ENCODE measurements at places on chromosomes 11 and 22. TPM values are rescaled to one million over a fixed set of nuclear protein-coding genes. Genes with fewer than 3 reads are reported as not detected.
A peak's percentile ranks its signal among the peaks of the same experiment; 100 is the strongest.

Gene ACRV1
- not detected for total RNA-seq

Gene CATSPER1
- total RNA-seq, result 0.26 TPM

Gene BATF2
- 0.90 TPM for total RNA-seq

Gene PANX3
- not detected for total RNA-seq

- H3K4me1 ChIP-seq, result peaks cover 7% of the 10 kb centered on the region
- no peaks in the 10 kb centered on the region for H3K36me3 ChIP-seq
- DNase-seq, result peak; percentile 71
- no peak overlapping the region for H3K27ac ChIP-seq
Measured at GRCh38 chr11:64355078-64355940, 3.7 kb upstream of the RPS6KA4 start.

- no peak overlapping the region for H3K4me3 ChIP-seq
- H3K36me3 ChIP-seq, result no peaks in the 10 kb centered on the region
- DNase-seq, result no peak
- H3K27me3 ChIP-seq, result no peaks in the 10 kb centered on the region
- H3K27ac ChIP-seq, result no peak overlapping the region
Measured at GRCh38 chr11:9155930-9156329, 64.5 kb upstream of the SCUBE2 start.

DNA sequence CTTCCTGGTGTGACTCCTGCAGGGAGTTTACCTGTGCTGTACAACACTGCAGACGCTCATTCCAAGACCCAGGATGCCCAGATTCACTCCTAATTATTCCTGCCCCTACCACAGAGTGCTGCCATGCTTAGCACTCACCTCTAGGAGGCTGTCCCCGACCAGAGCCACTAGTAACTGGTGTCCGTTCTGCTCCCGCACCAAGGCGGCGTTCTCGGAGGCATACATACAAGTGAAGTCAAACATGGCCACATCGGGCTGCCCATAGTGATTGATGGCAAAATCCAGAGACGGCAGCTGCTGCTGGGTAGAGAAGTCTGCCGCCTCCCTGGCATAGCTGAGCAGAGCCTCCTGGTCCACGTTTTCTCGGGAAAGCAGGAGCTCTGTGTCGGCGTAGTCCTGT, 122.3 kb upstream of the BID start:
- DNase-seq, result no peak
- H3K27me3 ChIP-seq, result no peaks in the 10 kb centered on the region
- no peak overlapping the region for H3K4me3 ChIP-seq

DNA sequence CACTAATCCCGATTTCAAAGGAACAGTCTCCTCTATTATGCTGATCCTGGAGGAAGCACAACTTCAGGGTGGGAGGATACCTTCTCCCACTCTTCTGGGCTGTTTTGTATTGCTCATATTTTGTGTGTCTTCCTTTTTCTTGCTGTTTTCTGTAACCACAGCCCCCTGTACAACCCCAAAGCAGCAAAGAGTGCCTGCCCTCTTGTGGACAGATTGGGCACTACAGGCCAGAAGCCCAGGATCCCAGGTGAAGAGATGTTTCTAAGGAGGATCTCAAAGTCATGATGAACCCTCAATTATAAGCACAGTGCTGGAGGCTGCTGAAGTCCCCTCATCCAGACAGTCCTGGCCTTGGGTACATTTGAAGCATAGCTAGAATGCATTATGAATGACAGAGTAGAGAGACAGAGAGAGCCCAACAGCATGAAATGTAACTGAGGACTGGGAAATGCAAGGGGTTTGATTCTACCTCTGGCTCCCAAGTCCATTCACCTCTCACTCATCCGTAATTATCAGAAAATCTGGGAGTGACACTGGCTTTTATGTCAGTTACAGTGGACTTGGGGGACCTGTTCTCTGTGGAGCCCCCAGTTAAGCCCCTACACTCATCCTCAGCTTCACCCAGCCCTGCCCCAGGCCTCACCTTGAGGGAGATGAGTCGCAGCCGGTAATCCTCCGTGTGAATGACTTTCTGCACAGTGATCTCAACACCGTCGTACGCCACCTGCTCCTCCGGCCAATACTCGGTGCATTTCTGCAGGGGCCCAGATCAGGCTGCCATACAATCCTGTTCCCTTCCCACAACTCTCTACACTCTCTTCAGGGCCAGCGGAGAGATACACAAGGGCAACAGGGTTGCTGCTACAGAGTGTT, 6.2 kb upstream of the IGSF22 start:
- peak; percentile 72 for DNase-seq
- H3K4me3 ChIP-seq, result no peak overlapping the region
- H3K36me3 ChIP-seq, result no peaks in the 10 kb centered on the region
- no peak overlapping the region for H3K27ac ChIP-seq
- no peaks in the 10 kb centered on the region for H3K4me1 ChIP-seq
- no peaks in the 10 kb centered on the region for H3K27me3 ChIP-seq

DNA sequence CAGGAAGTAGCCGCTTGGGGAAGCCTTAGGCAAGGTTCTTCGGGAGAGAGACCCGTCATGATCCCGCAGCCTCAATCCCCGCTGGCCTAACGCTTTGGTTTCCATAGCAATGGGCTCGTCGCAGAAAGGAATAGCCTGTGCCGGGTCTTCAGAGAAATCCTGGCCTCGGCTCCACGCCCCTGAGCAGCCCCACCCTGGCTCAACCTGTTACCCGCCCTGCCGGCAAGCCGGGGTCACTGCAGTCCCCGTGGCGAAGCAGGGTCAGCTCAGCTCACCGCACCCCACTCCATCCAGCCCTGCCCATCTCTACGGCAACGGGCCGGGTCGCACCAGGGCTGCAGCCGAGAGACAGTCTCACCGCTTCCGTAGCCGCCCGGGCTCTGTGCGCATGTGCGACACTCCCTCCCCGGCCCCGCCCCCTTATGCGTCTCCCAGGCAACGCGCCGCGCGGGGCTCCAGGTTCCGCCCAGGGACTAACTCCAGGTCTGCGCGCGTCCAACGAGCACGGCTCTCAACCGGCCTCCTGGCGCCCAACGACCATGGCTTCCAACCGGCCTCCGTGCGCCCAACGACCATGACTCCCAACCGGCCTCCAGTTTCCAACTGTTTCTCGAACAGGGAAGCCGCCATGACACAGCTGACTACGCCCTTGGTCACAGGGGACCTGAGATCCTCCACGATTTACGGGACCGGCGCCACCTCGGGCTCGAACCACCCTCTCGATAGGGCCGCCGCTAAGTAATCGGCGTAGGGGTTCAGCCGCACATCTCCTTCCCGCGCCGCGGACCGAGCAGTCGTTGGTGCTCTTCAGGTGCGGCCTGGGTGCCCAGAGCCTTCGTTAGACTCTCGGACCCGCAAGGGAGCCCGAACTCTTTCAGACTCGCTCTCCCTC, at the start of gene DUSP18:
Gene DUSP18, minus strand, starts transcription at position 382 of the 892 bp plus-strand sequence. CDS start 3,872 bp downstream, outside the sequence.
- H3K4me1 ChIP-seq, result no peaks in the 10 kb centered on the region
- DNase-seq, result peak; percentile 96
- H3K36me3 ChIP-seq, result no peaks in the 10 kb centered on the region
- peak within 1 kb of the TSS; percentile 15 for H3K27ac ChIP-seq
- no peaks in the 10 kb centered on the region for H3K27me3 ChIP-seq

DNA sequence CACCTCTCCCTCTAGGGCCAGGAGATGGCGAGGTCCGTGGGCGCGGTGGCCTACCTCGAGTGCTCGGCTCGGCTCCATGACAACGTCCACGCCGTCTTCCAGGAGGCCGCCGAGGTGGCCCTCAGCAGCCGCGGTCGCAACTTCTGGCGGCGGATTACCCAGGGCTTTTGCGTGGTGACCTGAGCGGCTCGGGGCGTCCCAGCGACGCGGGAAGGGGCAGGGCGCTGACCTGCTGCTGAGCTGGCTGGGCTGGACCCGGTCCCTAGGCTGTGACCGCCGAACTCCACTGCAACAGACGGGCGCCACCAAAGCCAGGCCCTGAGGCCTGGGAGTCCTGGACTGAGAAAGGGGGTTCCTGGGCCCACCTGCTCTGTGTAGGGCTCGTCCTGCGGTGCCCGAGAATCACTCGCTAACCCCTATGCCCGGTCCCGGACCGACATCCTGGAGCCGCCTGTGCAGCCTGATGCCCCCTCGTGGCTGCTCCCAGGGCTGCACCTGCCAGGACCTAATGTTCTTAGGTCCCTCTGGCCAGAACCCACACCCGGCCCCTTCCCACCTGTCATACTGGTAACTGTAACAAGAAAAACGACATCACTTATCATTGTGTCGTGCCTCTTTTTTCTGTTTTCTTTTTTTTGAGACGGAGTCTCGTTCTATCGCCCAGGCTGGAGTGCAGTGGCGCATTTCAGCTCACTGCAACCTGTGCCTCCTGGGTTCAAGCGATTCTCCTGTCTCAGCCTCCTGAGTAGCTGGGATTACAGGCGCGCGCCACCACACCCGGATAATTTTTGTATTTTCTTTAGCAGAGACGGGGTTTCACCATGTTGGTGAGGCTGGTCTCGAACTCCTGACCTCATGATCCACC, 15.0 kb downstream of the RHOD start:
- H3K27ac ChIP-seq, result no peak overlapping the region
- no peaks in the 10 kb centered on the region for H3K27me3 ChIP-seq
- peak; percentile 40 for DNase-seq
- H3K4me3 ChIP-seq, result peak overlapping the region; percentile 2
- no peaks in the 10 kb centered on the region for H3K4me1 ChIP-seq

DNA sequence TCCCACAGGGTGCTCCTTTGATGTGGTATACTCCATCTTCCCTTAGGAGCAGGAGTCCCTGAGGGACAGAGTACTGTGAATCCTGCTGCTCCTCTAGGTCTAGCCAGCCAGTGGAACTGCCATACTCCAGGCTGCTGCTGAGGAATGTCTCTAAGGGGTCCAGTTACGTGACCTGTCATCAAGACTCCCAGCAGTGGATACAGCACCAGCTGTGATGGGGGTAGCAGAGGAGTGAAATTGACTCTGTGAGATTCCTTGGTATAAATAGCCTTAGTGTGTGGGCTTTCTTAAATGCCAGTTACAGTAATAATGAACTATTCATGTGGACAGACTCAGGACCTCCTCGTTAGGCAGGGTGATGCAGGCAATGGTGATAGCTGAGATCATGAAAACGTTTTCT, 140.4 kb upstream of the LUZP2 start:
- no peak overlapping the region for H3K27ac ChIP-seq
- H3K27me3 ChIP-seq, result no peaks in the 10 kb centered on the region
- DNase-seq, result no peak
- H3K36me3 ChIP-seq, result no peaks in the 10 kb centered on the region
- no peak overlapping the region for H3K4me3 ChIP-seq

GRCh38 chr11:3109434-3109833, 52.2 kb upstream of the CARS1 start:
- H3K27ac ChIP-seq, result no peak overlapping the region
- H3K27me3 ChIP-seq, result no peaks in the 10 kb centered on the region
- DNase-seq, result peak; percentile 10

DNA sequence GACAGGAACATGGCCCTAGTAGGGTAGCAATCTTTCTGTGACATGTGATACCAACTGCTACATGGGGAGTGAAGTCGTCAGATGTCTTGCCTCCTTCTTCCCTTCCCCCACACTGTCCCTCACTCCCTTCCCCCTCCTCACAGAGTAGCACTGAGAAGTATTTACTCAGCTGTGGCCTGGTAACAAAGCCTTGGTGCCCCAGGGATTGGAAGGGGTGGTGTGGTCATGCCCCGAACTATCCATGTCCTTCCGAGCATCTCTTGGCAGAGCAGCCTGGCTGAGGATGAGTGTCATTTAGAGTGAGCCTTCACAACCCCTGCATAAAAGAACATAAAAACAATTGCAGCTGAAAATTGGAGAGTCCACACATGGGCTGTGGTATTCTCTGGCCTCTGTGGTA, 46.1 kb downstream of the ARFGAP2 start:
- H3K36me3 ChIP-seq, result no peaks in the 10 kb centered on the region
- no peak overlapping the region for H3K4me3 ChIP-seq
- DNase-seq, result no peak
- H3K27me3 ChIP-seq, result no peaks in the 10 kb centered on the region
- H3K4me1 ChIP-seq, result no peaks in the 10 kb centered on the region

DNA sequence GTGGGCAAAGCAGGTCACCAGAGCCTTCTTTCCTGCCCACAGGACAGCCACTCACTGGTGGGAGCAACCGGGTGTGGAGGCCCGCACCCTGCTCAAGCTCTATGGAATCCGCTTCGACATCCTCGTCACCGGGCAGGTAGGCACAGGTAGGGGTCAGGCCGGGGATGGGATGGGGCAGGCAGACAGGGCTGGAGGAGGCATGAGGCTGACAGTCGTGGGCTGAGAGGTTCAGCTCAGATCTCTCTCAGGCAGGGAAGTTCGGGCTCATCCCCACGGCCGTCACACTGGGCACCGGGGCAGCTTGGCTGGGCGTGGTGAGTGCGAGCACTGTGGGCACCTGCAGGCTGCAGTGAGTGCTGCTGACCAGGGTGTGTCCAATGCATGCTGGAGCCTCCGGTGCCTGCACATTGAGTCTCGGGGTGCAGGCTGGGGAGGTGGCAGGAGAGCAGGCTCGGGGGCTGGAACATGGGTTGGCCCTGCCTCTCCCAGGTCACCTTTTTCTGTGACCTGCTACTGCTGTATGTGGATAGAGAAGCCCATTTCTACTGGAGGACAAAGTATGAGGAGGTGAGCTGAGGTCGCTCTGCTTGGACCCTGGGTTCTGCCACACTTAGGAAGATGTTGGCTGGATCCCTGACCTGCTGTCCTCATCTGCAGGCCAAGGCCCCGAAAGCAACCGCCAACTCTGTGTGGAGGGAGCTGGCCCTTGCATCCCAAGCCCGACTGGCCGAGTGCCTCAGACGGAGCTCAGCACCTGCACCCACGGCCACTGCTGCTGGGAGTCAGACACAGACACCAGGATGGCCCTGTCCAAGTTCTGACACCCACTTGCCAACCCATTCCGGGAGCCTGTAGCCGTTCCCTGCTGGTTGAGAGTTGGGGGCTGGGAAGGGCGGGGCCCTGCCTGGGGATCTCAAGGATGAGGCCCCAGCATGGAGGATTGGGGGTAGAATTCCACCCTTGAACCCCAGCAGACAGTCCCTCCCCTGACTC, 6.3 kb downstream of the SLC7A4 start:
- H3K27me3 ChIP-seq, result no peaks in the 10 kb centered on the region
- no peak for DNase-seq
- no peaks in the 10 kb centered on the region for H3K36me3 ChIP-seq

GRCh38 chr11:119338318-119338890, 2.3 kb downstream of the C1QTNF5 start:
- H3K4me3 ChIP-seq, result no peak overlapping the region
- DNase-seq, result peak; percentile 74
- H3K27ac ChIP-seq, result peak overlapping the region; percentile 83
- no peaks in the 10 kb centered on the region for H3K36me3 ChIP-seq
